Uterine smooth muscle cell (primary cell): ENCODE measurements at places on chromosomes 7 and 10. TPM values are rescaled to one million over a fixed set of nuclear protein-coding genes. Genes with fewer than 3 reads are reported as not detected.

CHST15 gene
- 4.6 and 6.5 TPM in 2 replicates for total RNA-seq

ASB10 gene
- not detected in 2 replicates for total RNA-seq

SLC26A4 gene
- total RNA-seq = 0.44 and 0.50 TPM in 2 replicates

SNCG gene
- total RNA-seq = 7.2 and 7.5 TPM in 2 replicates

HOXA10 gene
- 12.6 and 14.5 TPM in 2 replicates for total RNA-seq

OR2A1 gene
- not detected in 2 replicates for total RNA-seq

OPALIN gene
- total RNA-seq = not detected in 2 replicates

KAZALD1 gene
- 6.2 and 6.4 TPM in 2 replicates for total RNA-seq

MACC1 gene
- total RNA-seq = under 0.01 TPM in 2 replicates

FBXL13 gene
- total RNA-seq = 1.1 and 1.2 TPM in 2 replicates

CALCR gene
- total RNA-seq = not detected in 2 replicates

UCMA gene
- not detected in 2 replicates for total RNA-seq

METTL27 gene
- total RNA-seq = 26.5 and 51.5 TPM in 2 replicates

VENTX gene
- not detected in 2 replicates for total RNA-seq

MUC3A gene
- under 0.01 TPM in 1 of 2 replicates, not detected in the other for total RNA-seq

SLC18A2 gene
- total RNA-seq = not detected in 2 replicates

ITPRID1 gene
- total RNA-seq = not detected in 2 replicates

ACADSB gene
- 7.0 and 8.0 TPM in 2 replicates for total RNA-seq

KLF14 gene
- under 0.01 and 0.11 TPM in 2 replicates for total RNA-seq

RAB18 gene
- total RNA-seq = 55.6 TPM in 2 replicates

RTKN2 gene
- 4.6 and 6.3 TPM in 2 replicates for total RNA-seq

WDFY4 gene
- total RNA-seq = not detected in 2 replicates

NPC1L1 gene
- total RNA-seq = under 0.01 and 0.12 TPM in 2 replicates

TNS3 gene
- total RNA-seq = 38.6 and 39.6 TPM in 2 replicates

COL26A1 gene
- total RNA-seq = not detected in 2 replicates

NACAD gene
- 1.9 and 2.4 TPM in 2 replicates for total RNA-seq

LRRC17 gene
- 37.5 and 75.5 TPM in 2 replicates for total RNA-seq

LRRD1 gene
- total RNA-seq = 0.11 TPM in 1 of 2 replicates, not detected in the other

SFTPA1 gene
- under 0.01 TPM in 1 of 2 replicates, not detected in the other for total RNA-seq

DNAJC12 gene
- 2.4 and 2.8 TPM in 2 replicates for total RNA-seq

NAT16 gene
- under 0.01 and 0.33 TPM in 2 replicates for total RNA-seq

ERVW-1 gene
- not detected in 2 replicates for total RNA-seq

SAMD9L gene
- 11.5 and 15.4 TPM in 2 replicates for total RNA-seq

CLDN3 gene
- 0.12 and 0.44 TPM in 2 replicates for total RNA-seq

TMEM184A gene
- total RNA-seq = 0.11 TPM in 1 of 2 replicates, not detected in the other

CARD11 gene
- 0.62 and 1.9 TPM in 2 replicates for total RNA-seq

AGR3 gene
- not detected in 2 replicates for total RNA-seq
